ENCODE measurements at places on chromosomes 2 and 18.

GRCh38 chr2:133843091-133843490 lies 274.8 kb upstream of the NCKAP5 start:
- DNase-seq = no peak

DNA sequence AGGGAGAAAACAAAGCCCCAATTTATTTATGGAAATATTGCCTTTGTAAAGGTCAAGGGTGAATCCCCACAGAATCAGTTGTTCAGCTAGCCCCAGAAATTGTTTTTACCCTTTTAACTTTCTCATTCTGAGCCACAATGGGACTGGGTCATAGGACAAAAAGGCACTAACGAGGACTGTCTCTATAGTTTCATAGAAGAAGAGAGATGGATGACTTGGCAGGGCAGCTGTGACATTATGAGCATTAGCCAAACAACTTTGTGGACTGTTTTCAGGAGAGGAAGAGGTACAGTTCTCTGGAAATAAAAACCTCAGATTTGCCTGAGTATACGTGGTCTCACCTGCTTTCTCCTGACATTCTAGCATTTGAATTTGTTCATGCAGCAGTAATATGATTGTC lies 1155.8 kb upstream of the CHAC2 start:
- no peak for DNase-seq

DNA sequence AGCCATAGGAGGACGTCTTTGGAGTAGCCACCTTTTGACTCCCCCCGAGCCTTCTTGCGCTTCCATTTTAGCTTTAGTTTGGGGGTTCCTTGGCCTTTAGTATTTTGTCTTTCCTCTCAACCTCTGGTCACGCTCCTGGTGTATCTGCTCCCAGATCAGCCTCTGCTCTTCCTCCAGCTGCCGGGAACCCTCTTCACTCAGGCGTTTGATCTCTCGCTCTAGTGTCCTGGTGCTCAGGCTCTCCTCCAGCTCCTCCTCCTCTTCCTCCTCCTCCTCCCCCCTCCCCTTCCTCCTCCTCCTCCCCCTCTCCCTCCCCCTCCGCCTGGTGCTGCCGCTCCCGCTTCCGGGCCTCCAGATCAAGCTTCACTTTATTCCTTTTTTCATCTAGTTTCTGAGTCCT lies 1082.3 kb upstream of the TMEFF2 start:
- DNase-seq = no peak

DNA sequence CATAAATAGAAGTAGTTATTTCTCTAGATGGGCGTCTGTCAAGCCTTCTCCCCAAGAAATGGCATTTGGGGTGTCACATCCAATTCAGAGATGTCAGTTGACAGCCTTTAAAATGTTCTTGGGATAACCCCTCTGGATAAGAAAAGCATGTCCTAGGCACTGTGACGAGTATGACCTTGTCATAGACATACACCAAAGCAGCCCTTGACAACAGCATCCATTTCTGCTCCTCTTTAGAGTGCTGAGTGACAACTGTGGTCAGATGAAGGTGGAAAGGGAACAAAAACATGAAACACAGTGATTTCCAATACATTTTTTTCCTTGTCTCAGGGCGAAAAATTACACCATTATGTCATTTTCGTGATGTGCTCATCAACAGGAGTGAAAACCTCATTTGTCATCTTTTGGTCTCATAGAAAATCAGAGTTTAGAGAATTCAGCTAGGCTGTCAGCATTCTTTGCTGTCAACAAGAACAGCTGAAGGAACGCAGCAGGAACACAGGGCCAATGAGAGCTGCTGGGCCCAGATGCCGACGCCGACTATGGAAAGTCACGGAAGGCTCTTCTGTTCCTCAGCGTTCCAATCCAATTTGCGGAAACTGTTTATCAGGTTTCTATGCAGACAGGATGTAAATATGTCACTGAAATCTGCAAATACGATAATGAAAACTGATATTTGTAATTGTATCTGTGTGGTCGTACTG lies 193.2 kb downstream of the ICOS start:
- no peak for DNase-seq

DNA sequence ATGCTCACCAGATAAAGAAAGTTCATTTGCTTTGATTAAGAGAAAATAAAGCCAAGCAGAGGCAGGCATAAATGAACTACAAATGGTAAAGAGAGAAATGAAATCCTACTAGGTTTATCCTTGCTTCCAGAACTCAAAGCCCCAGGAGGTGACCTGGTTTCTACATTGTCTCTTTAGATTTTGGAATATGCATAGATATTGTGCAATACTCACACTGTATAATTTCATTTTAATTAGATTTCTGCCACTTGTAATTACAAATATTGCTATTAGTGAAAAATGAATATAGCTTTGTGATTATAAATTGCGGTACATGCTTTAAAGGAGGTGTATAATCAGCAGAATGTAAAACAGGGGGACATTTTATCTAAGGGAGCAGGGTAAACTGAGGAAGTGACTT lies 76.9 kb upstream of the NRXN1 start:
- DNase-seq = no peak

- peak; percentile 7 for DNase-seq
Observed at GRCh38 chr18:50429207-50429948, 54.5 kb downstream of the SKA1 start.

- DNase-seq = no peak
Observed at GRCh38 chr2:42249284-42249683, 80.1 kb downstream of the EML4 start.

DNA sequence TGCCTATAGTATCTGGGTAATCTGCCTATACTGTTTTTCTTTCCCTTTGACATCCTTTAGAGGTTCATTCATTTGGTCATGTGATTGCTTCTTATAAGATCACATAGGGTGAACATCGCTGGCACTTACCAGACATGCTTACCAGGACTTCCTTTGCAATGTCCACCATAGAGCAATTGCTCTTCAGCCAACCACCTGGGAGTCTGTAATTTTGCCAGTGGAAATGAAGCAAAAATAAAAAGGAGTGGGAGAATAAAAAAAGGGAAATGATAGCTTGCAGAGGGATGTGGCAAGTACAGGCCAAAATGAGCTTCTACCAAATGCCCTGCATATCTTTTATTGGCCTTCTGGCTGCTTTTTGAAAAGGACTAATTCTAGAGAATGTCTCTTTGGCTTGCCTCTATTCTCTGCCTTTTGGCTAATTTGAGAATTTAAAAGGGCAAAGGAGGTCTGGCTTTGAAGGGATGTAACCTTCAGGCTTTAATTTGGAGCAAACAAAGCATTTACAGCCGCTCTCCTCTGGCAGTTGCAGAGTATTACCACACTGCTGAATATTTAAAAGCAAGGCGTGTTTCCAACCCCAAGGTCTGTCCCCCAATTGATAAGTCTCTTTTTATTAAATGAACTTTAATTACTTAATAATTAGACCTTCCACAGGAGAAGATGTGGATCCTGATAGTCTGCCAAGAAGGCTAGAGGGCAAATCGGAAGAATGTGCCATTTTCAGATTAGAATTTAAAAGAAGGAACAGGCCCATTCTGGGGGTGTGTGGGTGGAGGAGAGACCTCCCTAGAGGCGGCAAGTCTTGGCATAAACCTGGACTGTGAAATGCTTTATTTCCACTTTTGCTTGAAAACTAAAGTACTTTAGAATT lies 557.9 kb downstream of the DCC start:
- DNase-seq = no peak

GRCh38 chr2:20677301-20678085 lies 10.5 kb downstream of the GDF7 start:
- no peak for DNase-seq

DNA sequence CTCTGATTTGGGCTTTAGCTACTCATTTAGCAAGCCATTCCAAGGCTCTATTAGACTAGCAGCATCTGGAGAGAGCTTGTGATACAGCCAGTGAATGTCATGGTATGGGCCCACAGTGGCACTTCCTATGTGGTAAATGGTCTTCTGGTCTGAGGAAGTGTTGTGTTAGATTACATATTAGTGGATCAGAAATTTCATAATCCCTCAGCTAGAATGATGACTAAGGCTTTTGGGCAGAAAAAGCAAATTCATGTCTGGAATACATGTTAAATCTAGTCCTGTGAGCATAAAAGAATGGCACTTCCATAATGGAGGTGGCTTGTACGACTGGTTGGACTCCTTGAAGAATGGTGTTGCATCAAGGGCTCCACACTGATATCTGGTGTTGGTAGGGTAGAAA lies 436.8 kb upstream of the CWC22 start:
- no peak for DNase-seq

- DNase-seq = no peak
Observed at GRCh38 chr2:135775420-135775819, 33.8 kb downstream of the UBXN4 start.

DNA sequence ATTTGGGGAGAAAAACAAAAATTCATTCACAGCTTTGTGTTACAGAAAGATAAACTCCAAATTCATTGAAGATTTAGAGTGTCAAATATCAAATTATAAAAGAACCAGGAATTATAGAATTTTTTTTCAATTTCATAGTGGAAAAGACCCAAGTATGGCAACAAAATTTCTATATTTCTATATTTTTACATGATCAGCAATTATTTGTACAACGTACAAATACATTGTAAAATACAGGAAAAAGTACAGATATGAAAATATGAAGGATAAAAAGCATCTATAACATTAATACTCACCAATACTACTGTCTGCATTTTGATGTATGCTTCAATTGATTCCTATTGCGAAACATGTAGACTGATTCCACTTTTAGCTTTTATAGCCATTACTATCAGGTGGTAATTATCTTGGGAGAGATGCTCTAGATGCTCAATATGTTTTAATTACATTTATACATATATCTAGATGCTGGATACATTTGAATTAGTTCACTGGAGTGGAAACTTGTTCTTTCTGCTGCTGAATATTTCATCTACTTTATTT lies 4.0 kb downstream of the SH3YL1 start:
- DNase-seq = no peak

DNA sequence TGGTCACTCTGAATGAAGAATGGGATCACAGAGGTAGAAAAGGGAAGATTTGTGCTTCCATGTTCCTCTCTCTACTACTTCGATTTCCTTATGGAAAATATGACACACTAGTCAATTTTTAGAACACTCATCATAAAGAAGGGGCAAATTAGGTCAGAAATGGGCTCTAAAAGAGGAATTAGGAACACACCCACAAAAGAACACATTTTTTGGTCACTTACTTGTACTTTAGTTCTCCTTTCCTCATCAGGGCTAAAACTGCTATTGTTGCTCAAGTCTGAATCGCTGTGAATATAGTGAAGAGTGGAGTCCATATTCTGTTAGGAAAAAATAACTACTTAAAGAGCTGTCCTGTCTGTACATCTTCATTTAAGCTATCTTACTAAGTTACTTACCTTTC lies 52.6 kb downstream of the PPP4R1 start:
- DNase-seq = no peak

- DNase-seq = peak; percentile 81
Observed at GRCh38 chr18:48548011-48548771, 9.4 kb downstream of the CTIF start.

DNA sequence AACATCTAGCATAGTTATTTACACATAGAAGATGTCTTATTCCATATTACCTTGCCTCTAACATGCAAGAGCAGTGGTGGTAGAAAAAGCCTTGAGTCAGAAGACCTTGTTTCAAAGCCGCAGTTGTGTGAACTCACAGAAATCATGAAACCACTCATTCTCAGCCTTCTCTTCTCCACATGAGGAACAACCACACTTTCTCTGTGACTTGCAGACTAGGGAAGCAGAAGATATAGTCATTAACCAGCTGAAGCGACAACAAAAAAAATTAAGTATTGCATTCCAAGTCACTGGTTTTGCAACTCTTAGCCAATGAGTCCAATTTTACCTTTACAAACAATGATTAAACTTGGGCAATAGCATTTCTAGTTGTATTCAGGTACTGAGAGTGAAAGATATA lies 19.0 kb downstream of the TWSG1 start:
- DNase-seq = no peak

DNA sequence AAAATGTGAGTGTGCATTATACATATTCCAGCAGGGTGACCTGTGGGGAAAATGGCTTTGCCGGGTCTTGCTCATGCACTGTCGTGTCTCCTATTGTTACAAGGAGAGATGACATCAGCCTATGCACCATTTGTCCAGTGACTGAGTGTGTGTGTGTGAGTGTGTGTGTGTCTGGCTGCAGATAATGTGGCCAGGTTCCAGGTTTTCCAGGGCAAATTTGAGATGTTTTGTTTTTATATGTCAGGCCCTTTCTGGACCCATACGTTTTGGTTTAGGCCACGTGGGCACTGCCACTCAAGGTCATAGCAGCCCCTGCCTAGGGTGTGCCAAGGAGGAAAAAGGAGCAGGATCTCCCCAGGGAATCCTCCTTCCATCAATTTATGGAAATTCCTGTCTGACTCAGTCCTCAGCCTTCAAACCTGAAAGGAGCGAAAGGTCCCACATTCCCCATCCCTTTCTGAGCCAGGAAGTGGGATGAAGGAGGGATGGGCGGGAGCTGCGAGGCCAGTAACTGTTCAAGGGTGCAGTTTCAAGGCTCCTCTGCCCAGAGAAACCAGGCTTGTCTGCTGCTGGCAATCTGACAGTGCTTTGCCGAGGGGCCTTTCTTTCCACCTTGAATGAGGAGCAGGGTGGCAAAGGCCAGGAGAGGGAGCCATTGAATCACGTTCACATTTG lies 93.0 kb upstream of the SMAD2 start:
- no peak for DNase-seq

DNA sequence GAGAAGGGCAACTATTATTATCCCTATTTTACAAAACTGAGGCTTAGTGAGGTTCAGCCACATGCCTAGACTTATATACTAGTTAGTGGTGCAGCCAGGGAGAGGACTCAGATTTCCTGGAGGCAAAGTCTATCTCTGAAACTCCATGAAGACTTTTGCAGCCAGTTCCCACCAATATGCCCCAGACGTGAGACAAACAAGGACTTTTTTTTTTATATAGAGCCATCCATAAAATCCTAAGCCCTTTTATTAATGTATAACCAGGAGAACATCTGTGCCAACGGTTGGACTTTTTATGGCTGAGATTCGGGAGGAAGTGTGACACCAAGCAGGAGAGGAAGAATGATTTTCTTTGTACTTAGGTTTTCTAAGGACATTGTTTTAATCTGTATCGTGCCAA lies 29.9 kb downstream of the LIPG start:
- peak; percentile 67 for DNase-seq

GRCh38 chr2:133607679-133608078 lies 39.4 kb upstream of the NCKAP5 start:
- no peak for DNase-seq

- no peak for DNase-seq
Observed at GRCh38 chr2:166082736-166083135, 45.1 kb downstream of the SCN1A start.

DNA sequence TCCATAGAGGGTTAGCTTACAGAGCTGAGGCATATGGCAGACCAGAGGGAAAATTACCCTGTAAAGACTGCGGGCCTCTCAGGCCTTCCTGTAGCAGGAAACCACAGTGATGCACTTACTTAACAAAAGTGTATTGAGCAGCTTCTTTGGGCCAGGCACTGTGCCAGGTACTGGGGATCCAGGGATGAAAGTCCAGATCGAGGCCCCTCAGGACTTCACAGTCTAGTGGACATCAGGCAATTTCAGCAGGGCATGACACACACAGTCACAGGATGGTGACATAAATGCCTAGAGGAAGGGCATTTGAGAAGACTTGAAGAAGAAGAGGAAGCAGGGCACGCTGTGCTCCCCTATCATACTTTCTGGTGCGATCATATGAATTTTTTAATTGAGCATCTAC lies 71.7 kb downstream of the MARCO start:
- DNase-seq = no peak

Data from foreskin melanocyte (primary cell).